GM13977 (cell line): ENCODE measurements at places on chromosomes 7 and 10.

DNA sequence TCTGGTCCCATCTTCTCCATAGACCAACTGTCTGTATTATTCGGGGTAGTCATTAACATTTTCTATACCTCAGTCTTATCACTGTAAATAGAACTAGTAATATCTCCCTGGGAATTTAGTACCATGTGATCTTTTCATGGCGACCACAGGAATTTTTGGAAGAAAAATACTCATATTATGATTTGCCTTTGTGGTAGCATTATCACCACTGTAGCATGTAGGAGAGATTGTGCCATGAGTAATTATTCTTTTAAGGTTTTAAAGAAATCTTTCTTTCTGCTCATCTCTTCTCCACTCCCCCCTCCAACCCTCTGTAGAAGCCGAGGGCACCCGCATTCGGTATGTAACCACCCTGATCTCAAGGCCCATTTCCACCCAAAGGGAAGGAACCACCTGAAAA, 25.0 kb downstream of the ZNF365 start:
- no peak for DNase-seq

DNA sequence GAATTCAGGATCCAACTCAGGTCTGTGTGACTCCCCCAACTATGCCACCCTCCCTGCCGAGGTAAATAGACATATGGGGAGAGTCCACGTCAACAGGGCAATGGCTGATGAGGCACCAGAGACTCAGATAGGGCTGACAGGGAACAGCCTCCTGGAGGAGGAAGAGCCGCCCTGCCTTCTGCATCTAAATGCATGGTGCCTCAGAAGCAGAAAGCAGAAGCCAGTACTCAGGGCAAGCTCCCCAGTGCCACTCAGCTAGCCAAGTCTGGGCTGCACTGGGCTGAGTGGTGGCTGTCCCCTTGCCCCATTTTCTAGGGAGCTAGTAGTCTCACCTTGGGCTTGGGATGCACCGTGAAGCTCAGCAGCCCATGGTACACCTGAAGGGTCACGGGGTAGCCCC, 11.0 kb downstream of the RRP12 start:
- no peak for DNase-seq

DNA sequence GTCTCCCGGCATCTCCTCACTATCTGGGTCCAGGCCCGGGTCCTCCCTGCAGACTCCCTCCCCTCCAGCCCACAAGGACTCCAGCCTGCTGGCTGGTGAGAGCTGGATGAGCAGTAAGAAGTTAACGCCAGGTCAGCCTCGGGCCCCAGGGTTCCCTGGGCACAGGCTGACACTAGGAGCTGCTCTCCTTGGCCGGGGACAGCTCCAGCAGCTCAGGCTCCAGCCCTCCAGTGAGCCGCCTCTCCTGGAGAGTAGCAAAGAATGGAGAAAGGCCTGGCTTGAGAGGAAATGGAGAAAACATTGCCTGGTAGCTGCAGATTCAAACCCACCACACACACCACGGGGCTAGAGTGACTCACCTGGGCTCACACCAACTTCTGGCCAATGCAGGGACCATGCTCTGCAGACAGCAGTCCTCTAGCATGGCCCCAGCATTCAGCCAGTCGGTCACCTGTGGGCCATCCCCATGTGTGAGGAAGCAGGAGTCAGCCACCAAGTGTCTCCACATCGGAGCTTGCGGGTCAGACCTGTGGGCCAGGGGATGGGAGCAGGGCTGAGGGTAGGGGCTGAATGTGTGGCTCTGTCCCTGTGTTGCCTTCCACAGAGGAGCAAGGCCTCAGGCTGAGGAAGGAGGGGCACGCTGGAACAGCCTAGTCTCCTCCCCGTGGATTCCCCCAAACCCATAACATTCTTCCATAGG, 6.5 kb downstream of the SAP25 start:
- no peak for DNase-seq

GRCh38 chr7:47738563-47739166, 156.8 kb upstream of the TNS3 start:
- DNase-seq, result peak; percentile 68

DNA sequence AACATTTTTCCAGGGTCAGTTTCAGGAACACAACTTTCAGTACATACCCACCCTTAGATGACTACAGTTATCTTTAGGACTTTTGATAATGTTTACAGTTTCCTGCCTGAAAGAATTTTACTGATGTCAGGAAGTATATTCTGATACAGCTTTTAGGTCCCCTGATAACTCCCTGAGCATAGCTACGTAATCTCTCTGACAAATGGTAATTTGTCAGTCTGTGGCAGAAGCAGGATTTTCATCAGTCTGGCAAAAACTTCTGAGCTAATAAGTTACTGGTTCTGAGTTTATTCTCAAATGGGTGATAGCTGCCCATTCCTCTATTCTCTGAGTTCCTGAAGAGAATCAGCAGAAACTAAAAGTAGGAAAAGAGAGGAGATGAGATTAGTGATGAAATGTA, 270.1 kb upstream of the MTPN start:
- no peak for DNase-seq

DNA sequence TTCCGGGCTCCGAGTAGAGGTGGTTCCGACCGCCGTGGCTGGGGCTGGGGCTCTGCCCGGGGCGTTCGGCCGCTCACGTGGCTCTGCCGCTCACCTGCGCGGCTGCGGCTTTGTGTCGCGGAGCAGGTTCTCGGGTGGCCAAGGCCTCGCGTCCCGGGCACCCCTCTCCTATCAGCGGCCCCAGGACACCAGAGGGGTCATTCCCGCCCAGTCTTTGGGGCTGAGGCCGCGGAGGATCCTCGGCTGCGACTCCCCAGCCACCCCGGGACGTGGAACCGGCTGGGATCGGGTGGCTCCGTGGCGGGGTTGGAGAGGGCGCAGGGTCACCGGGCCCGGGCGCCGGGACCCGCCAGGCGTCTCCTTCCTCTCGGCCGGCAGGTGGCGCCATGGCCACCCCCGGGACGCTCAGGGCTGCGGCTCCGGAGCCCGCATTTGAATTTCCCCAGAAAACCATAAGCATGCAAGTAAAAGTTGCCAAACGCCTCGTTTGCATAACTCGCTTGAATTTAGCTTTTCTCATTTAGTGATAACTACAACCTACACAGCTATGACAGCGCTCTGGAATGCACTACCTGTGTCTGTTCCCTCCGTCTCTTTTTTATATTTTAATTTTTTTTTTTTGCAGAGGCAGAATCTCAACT, 1.2 kb downstream of the COL26A1 start:
- DNase-seq, result peak; percentile 91

GRCh38 chr7:128136215-128136597, 104.9 kb upstream of the LEP start:
- DNase-seq, result no peak

GRCh38 chr7:32618987-32619386, 123.7 kb downstream of the AVL9 start:
- no peak for DNase-seq

DNA sequence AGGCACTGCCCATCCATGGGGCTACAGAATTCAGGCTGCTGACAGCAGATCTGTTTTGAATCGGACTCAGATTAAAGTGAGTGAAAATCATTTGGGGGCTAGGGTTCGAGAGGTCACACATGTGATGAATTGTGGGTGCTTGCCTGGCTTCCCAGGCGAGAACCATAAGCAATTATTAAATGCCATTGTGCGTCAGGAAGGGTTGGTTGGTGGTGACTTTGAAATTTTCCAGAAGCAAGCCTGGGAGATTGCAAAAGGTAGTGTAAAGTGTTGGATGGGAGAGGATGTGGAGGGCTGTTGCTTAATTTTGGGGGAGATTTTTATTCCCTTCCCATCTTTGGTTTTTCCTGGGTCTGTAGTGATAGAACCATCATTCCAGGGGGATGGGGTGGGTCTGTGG, 34.6 kb downstream of the LRMDA start:
- DNase-seq, result no peak

GRCh38 chr10:120039826-120040225, 147.3 kb downstream of the SEC23IP start:
- DNase-seq, result no peak

GRCh38 chr10:132618158-132618919, 80.8 kb downstream of the INPP5A start:
- DNase-seq, result no peak

DNA sequence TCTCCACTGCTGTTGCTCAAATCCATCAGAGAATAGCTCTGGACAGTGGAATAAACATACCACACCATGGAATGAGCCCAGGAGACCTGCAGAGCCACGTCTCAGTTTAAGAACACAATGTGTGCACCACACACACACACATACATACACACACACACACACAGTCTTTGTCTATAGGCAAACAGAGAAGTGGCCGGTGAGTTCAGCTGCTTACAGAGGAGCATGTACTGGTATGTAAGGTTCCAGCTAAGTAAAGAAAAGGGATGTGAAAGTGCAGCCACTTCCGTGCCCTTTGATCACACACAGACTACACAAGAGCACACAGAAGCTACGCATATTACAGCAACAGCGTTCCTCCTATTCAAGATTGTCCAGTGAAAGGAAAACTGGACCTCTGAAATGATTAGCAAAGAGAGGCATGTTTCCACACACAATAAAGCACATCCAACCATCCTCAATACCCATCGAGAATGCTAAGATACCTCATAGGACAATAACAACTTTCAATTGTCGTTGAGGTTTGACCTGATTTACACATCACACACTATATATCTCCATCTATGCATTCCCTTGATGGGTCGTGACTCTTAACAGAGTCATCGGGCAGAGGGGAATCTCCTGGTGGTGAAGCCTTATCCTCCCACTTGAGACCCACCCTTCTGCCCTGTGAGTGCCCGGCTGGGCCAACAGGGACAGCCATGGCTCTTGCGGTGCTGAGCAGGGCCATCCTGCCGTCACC, 23.6 kb downstream of the SLC35B4 start:
- DNase-seq, result peak; percentile 69

- DNase-seq, result peak; percentile 98
Measured at GRCh38 chr10:99659031-99659867, at the start of gene ENTPD7. Gene ENTPD7 (plus strand): TSS chr10:99659509. CDS start chr10:99659957, 448 bp downstream.

DNA sequence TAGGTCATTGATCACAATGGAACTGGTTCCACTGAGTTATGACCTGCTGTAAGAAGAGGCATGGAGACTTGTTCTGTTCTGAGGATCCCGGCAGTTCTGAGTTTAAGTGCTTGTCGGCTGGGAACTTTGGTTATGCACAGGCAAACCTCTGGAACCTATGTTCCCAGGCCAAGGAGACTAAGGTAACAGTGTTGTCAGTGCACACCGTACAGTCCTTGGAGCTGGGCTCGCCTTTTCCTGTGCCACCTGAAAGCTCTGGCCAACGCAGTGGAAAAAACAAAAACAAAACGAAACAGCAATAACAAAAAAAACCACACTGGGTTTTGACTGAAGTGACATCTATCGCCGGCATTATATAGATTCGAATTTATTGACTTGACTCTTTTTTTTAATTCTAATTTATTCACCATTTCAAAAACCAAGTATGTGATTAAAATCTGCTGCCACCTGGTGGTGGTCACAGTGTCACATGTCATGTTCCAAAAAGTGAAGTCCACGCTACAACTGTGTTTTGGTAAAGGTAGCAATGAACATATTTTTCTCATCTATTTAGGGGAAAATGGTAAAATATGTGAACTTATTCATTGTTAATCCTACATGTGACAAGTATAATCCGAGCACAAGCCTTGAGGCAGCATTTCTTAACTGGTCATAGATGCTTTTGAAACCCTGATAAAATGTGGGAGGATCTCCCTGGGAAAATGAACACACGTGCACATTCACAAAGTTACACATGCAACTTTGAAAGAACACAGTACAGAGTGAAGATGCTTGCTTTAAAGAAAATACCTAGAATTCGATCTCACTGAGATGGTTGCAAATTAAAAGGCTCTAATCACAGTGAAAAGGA, 113.8 kb upstream of the PPP2R2D start:
- peak; percentile 42 for DNase-seq

- no peak for DNase-seq
Measured at GRCh38 chr10:113261161-113261560, 291.7 kb upstream of the HABP2 start.

DNA sequence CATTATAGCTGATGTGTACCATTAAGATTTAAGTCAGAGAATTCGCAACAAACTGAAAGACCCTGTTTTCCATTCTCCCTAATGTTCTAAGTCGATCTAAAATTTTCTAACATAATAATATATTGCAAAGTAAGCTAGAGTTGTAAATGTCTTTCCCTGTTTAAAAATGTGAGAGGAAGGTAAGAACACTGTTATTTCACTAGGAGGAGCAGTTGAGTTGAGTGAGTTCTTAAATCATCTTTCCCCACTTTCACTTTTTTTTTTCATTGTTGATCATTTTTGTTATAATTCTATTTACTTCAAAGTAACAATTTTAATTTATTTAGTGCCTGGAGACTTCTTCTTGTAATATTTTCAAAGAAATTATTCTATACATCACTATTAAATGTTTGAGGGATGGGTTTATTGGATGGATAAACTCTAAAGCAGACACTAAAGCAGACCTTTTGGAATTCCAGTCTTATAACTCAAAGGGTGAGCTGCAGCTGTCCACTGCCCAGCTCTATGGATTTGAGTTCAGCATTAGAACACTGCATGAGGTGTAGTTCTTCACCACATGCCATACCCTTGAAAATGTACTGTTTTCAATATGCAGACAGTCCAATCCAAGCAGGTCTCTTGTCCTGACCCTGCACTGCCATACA, 181.3 kb upstream of the FZD1 start:
- peak; percentile 19 for DNase-seq

- peak; percentile 57 for DNase-seq
Measured at GRCh38 chr10:16809074-16809718, 8.0 kb downstream of the RSU1 start.

DNA sequence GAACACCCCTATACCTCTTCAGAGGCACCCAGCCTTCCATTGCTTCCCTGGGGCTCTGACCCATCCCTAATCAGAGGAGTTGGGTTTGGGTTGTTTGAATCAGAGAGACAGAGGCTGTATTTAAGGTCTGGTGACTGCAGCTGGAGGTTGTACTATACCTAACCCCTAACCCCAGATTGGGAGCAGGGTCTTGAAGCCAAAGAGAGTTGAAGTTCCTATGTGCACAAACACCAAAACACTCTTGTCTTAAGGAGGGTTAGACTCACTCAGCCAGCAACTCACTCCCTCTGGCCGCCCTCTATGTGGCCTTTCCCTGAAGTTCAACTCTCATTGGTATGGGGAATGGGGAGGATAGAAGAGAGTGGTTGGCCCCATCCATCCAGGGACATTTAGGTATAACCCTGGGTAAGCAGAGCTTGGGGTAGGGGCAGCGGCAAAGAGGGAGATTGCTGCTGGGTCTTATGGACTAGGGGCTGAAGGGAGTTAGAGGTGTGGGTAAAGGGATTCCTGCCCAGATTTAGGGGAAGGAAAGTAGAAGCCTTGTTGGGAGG, 80.0 kb downstream of the PAX2 start:
- DNase-seq, result no peak

- DNase-seq, result no peak
Measured at GRCh38 chr10:131898061-131898460, 2.7 kb upstream of the PPP2R2D start.

- no peak for DNase-seq
Measured at GRCh38 chr10:86218842-86219241, 147.8 kb downstream of the GRID1 start.

GRCh38 chr10:73837072-73837471, 25.7 kb upstream of the NDST2 start:
- DNase-seq, result no peak

GRCh38 chr10:29438271-29438670, 149.4 kb downstream of the LYZL1 start:
- no peak for DNase-seq

GRCh38 chr10:80522756-80523363, 14.8 kb upstream of the SH2D4B start:
- DNase-seq, result no peak

- no peak for DNase-seq
Measured at GRCh38 chr7:149817836-149818535, 20.2 kb upstream of the ZNF862 start.

- peak; percentile 35 for DNase-seq
Measured at GRCh38 chr10:48336978-48337599, 30.6 kb downstream of the MAPK8 start.

GRCh38 chr7:4753598-4754432, 21.6 kb upstream of the AP5Z1 start:
- peak; percentile 90 for DNase-seq
